ENCODE measurements at places on chromosomes 2 and 18.

DNA sequence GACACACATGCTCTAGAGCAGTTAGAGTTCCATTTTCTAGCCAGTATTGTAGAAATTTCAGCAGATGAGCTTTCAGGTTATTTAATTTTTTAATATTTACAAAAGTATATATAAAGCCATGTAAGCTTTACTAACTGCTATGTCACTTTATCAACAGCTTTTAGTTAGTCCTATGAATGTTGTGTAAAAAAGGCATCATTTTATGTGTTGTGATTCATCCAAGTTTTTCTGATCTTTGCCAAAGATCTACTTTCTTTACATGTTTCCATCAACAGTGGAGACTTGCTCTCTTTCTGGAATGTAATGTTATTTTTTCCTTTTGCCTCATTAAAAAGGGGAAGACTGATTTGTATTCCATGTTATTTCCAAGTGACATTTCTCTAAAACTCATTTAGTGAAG lies 125.2 kb upstream of the TFPI start:
- DNase-seq: no peak

- DNase-seq: no peak
Measured at GRCh38 chr2:102826904-102827303, 65.1 kb downstream of the TMEM182 start.

DNA sequence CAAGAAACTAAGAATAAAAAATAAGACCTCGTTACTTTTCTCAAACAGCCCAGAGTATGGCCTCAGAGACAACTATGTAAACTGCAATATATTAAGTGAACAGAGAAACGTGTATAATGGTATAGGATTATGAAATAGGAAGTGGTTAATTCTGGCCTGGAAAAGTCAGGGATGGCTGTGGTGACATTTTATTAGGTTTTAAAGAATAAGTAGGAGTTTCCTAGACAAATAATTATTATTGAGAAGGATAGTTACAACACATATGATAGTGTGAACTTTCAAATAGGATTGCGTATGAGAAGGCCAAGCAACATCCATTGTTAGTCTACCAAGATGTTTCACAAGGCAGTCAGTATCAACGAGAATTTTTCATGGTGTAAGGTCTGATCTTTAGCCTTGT lies 244.1 kb downstream of the LPIN1 start:
- DNase-seq: no peak

DNA sequence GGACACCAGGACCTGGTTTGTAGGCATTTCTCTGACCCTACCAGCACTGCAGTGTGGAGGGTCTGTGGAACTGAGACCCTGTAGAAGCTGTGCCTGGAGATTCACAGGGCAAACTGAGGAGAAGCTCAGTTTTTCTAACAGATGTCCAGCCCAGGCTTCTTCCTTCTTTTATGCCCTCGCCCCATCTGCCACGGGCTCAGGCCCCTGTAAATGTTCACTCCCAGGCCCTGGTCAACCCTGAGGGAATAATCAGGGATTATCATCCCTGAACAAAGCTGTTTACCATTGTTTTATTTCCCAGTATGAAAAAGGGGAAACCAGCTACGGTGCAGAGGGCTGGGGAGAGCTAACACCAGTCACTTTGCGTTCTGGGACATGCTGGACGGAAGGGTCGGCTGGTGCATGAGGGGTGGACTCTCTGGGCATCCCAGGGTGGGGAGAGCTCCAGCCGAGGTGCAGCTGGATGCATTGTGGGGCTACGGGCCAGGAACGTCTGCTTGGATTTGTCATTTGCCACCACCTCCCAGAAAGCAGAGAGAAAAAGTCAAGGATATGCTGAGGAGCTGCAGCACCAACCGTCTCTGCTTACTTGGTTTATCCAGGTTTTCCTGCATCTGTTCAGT lies 183.8 kb downstream of the TFCP2L1 start:
- no peak for DNase-seq

DNA sequence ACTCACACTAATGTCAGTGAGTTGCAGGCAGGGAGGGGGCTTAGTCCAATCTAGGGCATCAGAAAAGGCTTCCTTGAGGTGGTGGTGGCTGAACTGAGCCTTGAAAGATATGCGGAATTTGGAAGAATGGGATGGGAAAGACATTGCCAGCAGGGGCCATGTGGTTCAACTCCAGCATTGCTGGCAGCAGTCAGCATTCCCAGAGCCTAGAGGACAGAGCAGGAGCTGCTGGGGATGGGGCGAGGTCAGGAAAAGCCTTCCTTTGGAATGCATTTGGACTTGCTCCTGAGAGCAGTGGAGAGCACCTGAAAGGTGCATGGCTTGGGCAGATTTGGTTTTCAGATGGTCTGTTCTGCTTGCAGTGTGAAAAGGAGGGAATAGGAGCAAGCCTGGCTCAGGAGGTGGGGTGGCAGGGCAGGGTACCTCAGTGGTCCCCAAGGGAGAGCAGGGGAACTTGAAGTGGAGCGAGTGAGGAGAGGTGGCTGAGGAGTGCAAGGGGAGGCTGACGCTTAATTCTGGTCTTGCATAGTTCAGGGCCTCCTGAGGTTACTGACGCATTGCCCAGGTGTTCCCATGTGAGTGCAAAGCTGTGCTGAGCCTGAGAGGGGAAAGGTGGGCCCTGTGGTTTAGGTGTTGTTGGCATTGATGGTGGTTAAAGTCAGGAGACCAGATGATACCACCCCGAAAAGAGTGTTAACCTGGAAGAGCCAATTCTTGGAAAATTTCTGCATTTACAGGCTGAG lies 112.1 kb upstream of the MGAT5 start:
- DNase-seq: no peak

DNA sequence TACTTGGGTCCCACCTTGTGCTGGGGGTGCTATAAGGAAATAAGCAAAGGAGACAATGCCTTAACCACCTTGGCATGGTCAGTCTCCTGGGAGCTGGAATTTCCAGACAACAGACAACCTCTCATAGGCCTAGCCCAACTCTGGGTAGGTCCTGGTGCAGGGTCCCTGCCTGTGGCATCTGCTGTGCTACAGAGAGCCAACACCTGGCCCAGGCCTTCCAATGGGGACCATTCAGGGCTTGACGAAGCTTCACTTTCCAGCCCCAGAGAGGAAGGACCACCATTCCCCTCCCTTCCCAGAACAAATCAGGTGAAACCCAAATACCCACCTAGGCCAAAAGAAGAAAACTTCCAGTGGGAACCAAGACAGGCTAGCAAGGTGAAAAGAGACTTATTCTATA lies 82.8 kb downstream of the SMAD7 start:
- DNase-seq: no peak
